Uterine smooth muscle cell (primary cell): ENCODE measurements at places on chromosomes 12 and 14. TPM values are rescaled to one million over a fixed set of nuclear protein-coding genes. Genes with fewer than 3 reads are reported as not detected.

Gene CCDC59
- total RNA-seq, result 62.2 and 94.0 TPM in 2 replicates

Gene RNASE3
- not detected in 2 replicates for total RNA-seq

Gene SYT1
- total RNA-seq, result 1.7 and 2.3 TPM in 2 replicates

Gene NTN4
- 2.9 and 8.5 TPM in 2 replicates for total RNA-seq

Gene PLEKHD1
- under 0.01 TPM in 2 replicates for total RNA-seq
